Activated CD4-positive, alpha-beta T cell treated with anti-CD3 and anti-CD28 coated beads, Interleukin-2, amount 10 ng/mL, durations not matched to agents 24 days and 14 days (primary cell): ENCODE measurements at places on chromosomes 13 and 19.

- peak; percentile 99 for DNase-seq
Measured at GRCh38 chr19:35716801-35717664, 770 bp upstream of the KMT2B start.

GRCh38 chr19:41702171-41702651, 6.2 kb upstream of the CEACAM5 start:
- no peak for DNase-seq

- DNase-seq: no peak
Measured at GRCh38 chr19:10419200-10419645, 1.1 kb upstream of the PDE4A start.

DNA sequence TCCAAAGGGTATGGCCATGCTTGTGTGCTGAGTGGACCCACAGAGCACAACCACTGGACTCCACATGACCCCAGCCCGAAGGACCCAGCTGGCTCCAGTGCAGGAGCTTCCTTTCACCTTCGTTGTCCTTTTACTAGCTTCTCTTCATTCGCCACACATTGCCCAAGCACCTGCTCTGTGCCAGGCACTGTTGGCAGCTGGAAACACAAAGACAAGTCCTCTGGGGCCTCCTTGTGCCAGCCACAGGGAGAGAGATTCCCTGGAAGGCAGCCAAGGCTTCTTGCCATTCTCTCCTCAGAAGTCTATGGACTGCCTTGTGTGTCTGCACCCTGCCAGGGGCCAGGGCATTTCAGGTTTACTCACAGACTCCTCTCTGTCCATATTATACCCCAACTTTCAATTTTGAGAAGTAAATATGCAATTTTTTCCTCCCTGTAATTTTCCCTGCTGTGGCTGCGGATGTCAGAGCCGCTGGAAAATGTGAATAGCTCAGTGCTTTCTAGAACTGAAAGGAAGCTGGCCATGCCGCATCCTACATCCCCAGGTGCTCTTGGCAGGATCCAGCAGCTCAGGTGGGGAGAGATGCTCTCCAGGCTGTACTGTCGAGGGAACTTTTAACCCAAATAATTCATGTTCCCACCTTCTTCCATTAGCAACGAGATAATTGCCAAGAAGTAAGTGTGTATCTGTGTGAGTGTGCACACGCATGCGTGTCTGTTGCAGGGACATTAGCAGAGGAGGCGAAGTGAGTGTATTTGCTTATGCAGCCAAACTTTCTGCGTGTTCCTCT, 57.2 kb downstream of the CHST8 start:
- DNase-seq: no peak

GRCh38 chr13:32305646-32306045, 9.5 kb downstream of the ZAR1L start:
- DNase-seq: no peak

GRCh38 chr13:64371045-64371444, 2859.1 kb downstream of the PCDH9 start:
- no peak for DNase-seq

- peak; percentile 80 for DNase-seq
Measured at GRCh38 chr19:15452111-15453047, 2.6 kb upstream of the WIZ start.

DNA sequence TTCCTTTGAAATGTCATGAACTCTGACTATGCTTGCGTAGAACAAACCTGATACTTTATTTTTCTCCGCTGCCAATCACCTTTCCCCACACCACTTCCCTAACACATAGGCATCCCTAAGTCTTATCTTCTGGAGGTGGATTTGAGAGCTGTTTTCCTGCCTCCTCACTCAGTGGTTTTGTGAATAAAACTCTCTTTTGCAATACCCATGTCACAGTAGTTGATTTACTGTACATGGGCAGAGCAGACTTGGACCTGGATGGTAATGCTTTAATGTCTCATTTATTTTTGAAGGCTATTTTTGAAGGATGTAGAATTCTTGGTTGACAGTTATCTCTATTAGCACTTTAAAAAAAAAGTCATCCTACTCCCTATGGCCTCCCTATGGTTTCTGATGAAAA, 881.8 kb downstream of the SLITRK5 start:
- DNase-seq: no peak
